ENCODE measurements at places on chromosomes 5 and 9.

DNA sequence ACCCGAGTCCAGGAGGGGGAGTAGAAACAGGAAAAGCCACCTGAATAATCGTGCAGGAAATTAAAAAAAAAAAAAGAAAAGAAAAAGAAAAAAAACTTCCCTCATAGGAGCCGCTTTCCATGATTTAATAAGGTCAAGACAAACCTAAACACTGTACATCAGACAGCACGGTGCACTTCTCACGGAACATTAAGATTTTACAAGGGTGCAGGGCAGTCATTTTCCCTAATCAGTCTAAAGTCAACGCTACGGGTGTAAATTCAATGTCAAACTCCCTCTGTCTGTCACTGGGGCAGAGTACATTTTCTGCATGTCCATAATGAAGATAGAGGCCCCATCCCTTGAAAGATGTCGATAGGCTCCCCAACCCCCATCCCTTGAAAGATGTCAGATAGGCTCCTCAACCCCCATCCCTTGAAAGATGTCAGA, 139.7 kb downstream of the TSSK1B start:
- no peak for DNase-seq

- no peak for DNase-seq
Measured at GRCh38 chr5:171957591-171958251, 48.7 kb downstream of the FBXW11 start.

DNA sequence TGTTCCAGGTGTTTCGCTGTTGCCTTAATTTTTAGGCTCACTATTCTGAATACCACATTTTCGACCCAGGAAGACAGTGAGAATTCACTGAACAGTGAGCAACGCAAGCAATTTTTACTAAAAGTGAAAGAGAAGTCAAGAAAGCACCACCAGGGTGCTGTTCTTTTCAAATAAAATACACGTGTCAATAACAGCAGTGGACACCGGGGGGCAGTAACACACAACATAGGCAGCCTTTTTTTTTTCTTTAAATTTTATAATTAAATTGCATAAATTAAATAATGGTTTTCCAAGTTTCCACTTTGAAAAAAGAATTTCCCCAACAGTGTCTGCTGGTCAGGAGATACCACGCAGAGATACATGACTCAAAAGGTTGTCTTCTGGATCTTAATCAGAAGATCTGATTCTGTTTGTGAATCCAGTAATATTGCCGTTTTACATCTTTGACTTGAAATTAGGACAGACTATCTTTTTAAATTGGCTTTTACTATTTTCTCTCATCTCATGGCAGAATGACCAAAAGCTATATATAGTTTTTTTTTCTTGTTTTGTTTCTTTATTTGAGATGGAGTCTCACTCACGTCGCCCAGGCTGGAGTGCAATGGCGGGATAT, 47.1 kb upstream of the SH3GL2 start:
- no peak for DNase-seq

- peak; percentile 33 for DNase-seq
Measured at GRCh38 chr9:34989946-34990635, 546 bp downstream of the DNAJB5 start.

DNA sequence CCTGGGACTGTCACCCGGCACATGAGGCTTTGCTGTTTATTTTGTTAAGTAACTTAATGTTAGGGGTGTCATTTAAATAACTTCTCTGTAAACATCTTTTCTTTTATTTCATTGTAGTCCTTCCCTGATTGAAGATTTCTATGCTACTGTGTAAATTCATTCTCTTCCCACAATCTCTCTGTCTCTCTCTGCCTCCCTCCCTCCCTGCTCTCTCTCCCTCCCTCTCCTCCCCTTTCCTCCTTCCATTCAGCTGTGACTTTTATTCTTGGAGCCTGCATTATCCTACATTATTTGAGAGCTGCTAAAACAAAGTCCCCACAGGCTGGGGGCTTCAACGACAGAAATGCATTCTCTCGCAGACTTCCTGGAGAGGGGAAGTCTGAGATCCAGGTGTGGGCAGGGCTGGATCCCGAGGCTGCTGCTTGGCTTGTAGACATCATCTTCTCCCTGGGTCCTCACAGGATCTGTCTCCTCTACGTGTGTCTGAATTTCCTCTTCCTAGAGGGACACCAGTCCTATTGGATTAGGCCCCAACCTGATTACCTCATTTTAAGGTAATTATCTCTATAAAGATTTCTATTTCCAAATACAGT, 18.4 kb downstream of the UBE2QL1 start:
- DNase-seq: no peak

- DNase-seq: no peak
Measured at GRCh38 chr5:61277781-61278180, 54.3 kb upstream of the ZSWIM6 start.

All from effector CD4-positive, alpha-beta T cell (primary cell).